ENCODE measurements at places on chromosomes 16 and 17.

GRCh38 chr17:71625330-71625729 lies 495.5 kb upstream of the SOX9 start:
- no peak for DNase-seq

GRCh38 chr16:27253526-27253930 lies 15.0 kb downstream of the NSMCE1 start:
- peak; percentile 82 for DNase-seq

DNA sequence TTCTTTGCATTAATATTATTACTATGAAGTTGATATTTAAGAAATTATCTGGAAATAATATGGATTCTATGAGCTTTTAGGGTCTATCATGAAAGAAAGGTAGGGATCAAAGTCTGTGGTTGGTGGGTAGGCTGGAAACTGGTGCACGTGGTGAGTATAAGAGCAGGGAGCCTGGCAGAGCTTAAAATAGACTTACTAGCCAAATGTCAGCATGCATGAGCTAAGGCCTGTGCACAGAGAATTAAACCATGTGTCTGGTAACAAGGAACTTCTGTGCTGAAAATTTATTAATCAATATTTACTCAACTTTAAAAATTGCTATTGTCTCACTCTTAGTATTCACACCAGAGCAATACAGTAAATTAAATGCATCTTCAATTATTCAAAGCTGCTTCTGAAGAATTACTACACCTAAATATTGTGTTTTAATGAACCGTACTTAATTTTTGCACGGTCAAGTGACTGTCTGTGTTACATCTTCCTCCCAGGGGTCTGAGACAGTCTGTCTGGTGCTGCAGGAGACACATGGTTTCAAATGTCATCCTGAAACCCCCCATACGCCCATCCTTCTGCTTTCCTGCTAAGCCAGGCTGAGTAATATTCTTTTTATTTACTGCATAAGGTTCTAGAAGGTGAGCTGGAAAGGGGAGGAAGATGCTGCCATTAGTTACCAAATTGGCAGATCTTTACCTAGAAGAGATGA lies 161.0 kb upstream of the NLRP1 start:
- no peak for DNase-seq

- DNase-seq: peak; percentile 65
These were observed 14.8 kb downstream of the PDP2 start for GRCh38 chr16:66894948-66895688.

DNA sequence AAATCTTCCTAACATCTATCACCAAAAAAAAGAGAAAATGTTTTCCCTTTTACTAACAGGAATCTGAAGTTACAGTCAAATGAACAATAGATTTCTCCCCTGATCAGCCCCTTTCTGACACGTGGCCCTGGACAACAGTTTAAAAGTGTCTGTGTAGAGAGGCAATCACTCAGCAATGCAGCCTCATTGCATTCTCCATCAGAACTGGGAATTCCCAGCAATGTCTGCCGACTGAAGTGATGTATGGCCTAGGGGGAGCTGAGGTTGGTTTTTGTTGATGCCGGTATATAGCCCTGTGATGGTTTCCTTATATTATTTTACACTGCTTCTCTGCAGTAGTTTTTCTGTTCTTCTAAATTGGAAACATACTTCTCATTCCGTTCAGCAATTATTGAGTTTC lies 904.3 kb upstream of the CDH8 start:
- DNase-seq: no peak

- no peak for DNase-seq
These were observed 30.0 kb downstream of the STH start for GRCh38 chr17:46028981-46029565.

GRCh38 chr17:39171933-39172332 lies 6.0 kb upstream of the ARL5C start:
- DNase-seq: no peak

- no peak for DNase-seq
These were observed 1.4 kb downstream of the APRT start for GRCh38 chr16:88810166-88810911.

DNA sequence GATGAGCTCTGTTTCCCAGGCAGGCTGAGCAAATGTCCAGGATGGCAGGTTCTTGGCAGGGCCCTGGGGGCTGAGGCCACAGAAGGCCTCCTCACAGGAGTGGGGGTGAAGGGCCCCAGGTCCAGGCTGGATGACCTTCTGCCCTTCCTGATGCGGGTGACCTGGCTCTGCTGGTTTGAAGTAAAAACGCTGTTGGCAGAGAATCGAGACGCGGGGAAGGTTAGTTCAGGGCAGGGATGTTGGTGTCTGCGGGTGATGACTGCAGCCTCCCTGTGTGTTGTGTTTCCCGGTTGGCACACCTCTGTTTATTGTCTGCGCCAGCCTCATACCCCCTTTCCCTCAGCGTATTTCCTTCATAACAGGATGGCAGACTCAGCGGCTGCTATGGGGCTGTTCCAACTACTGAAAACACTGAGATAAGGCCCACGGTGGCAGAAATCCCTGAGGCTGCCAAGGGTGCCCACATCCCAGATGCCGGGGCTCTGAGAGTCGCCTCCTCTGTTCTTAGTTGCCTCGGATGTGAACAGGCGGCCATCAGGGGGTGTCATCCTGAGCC lies 104.6 kb downstream of the METRNL start:
- DNase-seq: no peak

DNA sequence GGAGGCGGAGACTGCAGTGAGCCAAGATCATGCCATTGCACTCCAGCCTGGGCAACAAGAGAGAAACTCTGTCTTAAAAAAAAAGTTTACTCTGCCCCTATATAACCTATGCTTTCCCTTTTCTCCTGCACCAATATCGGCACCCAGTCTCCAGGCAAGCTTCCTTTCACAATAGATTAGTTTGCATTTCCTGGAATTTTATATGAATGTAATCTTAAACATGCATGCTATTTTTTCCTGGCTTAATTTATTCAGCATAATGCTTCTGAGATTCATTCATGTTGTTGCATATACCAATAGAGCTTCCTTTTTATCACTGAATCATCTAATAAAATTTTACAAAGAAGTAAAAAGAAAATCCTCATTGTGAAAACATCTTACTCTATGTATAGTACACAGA lies 59.4 kb downstream of the USP32 start:
- no peak for DNase-seq

- DNase-seq: no peak
These were observed 461.7 kb upstream of the HSBP1 start for GRCh38 chr16:83345846-83346640.

DNA sequence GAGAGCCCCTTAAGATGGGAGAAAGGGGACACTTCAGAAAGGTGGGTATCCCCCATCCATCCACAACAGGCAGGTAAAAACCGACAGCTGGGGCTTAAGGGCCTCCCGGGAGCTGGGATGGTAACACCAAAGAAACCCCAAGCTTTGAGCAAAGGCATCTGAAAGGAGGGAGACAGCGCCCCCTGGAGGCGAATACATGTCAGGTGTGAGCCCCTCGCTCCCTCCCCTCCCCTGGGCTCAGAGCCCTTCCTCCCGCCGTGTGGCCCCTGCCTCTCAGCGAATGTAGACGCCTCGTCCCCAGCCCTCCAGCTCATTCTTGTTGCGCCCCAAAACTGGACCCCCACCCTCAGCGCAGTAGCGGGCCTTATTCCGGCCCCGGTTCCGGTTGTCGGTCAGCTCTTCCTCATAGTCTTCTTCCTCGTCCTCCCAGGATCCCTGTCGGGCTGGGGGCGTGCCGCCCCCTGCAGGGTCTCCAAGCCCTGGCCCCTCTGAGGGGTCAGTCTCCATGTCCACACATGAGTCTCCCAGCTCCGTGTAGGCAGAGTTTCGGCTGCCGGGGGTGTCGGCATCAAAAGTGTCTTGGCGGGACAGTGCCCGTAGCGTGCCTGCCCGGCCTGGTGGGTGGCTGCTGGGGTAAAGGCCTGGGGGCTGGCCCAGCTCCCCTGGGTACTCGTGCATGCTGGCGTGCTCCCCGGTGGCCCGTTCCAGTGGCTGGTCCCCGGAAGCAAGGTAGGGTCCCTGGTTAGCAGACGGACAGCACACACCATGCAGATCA lies 9.1 kb upstream of the ARL5C start:
- DNase-seq: peak; percentile 82

DNA sequence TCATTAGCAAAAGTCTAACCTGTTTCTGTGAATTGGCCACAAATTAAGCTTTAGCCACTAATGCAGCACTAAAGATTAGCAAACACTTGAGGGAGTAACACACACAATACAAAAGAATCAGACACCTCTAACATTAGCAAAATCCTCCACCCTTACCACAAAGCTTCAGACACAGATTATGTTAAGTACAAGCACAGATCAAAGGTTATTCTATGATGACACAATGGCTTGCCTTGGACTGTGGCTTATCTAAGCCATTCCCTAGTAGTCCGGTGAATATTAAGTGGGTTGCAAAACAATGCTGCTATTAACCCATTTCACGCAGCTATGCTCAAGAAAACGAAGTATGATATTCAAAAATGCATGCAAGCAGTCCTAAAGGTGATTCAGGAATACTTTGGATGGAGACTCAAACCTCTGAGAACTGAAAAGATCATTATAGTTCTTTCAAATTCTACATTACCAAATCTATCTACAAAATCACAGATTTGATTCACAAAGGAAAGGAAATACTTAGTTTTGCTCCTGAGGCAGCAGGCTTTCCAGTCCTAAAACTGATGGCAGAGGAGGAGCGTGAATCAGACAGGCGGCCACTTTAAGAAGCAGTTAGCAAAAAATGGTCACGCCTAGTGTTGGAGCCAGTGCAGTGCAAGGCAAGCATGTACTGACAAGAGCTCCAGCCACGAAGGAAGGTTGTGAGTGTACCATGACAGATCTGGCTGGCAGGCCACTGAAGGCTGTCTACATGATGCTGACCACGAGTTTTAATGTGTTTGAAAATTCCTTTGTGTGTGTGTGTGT lies 67.2 kb downstream of the PARN start:
- DNase-seq: no peak

GRCh38 chr16:64004116-64004515 lies 1117.7 kb downstream of the CDH11 start:
- DNase-seq: no peak

- DNase-seq: no peak
These were observed 1.4 kb downstream of the KIAA0753 start for GRCh38 chr17:6639014-6639585.
